ENCODE measurements at places on chromosomes 2 and 18.

DNA sequence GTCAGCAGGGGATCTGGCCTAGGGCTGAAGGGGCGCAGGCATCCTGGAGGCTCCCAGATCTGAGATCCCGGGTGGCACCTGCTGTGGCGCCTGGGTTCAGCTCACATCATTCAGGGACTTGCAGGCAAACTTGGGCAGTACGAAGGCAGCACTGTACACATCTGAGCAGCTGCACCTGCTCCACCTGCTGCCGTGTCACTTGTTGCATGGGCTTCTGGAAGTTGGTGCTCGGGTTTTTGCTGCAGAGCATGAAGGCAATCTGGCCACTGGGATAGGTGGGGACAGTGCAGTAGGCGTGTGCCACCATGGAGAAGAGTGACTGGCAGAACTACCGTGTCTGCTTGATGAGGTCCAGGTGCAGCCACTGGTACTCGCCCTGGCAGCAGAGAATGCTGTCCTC, 48.6 kb downstream of the UGGT1 start:
- no peak for DNase-seq

GRCh38 chr18:44803019-44803650, 122.4 kb downstream of the SETBP1 start:
- DNase-seq: no peak

GRCh38 chr2:24926602-24927252, 6.7 kb upstream of the ADCY3 start:
- peak; percentile 63 for DNase-seq

DNA sequence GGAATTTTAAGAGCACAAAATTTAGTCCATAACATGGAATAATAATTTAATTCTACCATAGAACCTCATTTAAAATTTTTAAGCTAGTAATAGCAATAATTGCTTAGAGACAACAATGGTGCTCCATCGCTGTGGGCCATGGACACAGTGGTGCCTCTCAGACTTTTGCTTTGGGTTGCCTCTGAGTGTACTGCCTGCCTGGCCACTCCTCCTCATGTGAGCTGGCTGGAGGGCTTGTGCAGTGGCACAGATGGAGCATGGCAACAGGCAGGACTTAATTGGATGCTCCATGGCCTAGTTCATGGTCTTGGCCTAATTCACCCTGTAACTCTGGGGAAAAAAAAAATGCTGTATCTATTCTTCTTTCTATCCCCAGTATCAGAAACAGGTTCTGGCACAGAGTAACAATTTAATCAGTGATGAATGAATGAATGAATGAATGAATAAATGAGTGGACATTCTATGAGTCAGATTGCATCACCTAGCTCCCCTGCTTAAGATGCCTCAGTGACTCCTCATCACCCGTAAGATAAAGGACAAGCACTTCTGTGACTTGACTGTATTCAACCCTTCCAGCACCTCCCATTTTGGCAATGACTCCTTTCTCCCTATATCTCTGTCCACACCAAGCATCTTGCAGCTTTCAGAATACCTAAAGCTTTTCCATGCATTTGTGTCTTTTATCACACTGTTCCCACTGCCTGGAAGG, 211.8 kb upstream of the SLC14A2 start:
- DNase-seq: no peak

DNA sequence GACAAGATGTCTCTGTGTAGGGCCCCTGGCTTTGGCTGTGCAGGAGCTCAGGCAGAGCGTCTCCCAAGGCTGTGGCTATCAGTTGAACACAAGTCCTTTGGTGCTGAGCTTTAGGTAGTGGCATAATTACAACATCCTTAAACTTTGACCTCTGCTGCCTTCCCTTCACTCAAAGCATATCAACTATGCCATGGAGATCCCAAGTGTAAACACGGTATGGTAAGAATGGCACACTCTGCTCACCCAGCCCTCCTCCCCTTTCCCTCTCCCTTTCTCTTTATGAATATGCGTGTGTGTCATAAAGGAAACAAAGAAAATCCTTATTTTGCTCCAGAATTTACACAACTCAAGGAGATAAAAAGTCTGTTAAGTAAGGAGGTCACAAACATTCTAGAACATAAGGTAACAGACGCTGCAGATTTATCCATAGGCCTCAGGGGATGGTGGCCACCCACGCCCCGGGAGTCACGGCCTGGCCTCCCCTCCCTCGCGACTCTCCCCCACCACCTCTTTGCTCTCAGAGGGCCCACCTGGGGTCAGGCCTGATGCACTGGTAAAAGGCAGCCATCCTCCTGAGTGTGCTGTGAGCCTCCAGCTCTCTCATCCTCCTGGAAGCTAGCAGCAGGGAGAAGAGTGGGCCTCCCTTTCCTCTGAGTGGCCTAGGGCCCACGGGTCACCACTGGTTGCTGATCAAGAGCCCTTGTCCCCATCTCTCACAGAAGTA, 67.3 kb downstream of the CRACDL start:
- no peak for DNase-seq

All from right forelimb (tissue), 1 donor.